GM23248 (cell line): ENCODE measurements at places on chromosomes 2 and 18.

DNA sequence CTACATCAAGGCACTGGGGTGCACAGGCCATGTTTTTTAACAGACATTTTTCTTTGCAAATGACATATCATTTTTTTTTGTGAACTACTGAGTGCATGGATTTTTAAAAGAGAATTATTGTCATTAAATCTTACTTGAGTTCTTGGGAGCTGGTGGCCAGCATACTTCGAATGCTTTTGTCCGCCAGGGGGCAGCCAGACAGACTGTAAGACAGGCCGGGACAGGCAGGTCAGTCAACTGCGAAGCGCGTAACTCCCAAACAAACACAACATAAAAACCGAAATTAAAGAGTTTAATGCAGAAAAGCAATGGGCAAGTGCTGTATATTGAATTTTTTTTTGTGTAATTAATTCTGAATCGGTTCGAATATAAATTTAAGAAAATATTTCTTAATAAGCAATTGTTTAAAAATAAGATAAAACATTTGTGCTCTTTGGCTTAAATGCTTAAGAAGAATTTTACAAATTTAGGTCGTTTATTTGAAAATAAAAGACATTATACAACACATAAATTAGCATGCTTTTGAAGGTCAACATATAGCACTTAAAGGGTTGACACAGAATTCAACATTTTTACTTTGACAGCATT is 142.2 kb upstream of the PXDN start:
- DNase-seq, result peak; percentile 77

DNA sequence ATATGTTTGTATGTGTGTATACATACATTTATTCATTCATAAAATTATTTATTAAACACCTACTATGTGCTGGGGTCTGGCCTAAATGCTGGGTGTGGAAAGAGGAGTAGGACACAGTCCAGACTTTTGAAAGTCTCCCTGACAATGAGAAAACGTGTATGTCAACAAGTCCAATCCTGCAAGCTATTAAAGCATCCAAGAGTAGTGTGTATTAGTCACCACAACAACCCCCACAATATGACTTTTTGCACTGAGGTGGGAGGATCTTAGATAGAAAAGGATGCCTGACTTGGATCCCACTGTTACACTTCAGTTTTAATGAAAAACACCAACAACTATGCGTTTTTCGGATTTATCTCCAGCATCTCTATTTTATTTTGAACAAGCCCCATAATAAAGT is 446.4 kb downstream of the EPHA4 start:
- DNase-seq, result peak; percentile 63

- no peak for DNase-seq
Observed at GRCh38 chr2:155513248-155513647, 814.8 kb downstream of the KCNJ3 start.

DNA sequence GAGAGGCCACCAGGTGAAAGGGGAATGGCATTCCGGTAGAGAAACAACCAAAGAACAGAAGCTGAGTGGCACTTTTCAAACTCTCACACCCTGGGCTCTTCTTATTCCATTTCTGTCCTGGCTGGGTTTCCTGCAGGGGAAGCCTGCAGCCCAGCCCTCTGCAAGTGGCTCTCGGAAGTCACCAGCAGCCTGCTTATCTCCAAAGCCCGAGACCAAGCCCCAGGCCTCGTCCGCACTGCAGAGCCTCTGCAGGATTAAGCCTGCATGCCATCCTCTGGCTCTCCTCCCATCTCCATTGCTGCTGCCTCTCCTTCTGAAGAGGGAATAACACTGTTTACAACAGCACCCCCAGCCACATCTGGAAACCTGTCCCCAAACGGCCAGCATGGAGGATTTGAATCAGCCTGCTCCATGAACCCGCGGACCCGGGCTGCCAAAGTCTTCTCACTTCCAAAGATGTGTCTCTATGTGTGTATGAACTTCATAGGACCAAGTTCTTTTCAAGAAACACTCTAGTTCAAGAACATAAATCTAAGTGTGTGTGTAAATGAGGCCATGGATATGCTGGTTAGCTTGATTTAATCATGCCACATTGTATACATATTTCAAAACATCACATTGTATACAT is 54.2 kb downstream of the DIPK1C start:
- DNase-seq, result no peak

DNA sequence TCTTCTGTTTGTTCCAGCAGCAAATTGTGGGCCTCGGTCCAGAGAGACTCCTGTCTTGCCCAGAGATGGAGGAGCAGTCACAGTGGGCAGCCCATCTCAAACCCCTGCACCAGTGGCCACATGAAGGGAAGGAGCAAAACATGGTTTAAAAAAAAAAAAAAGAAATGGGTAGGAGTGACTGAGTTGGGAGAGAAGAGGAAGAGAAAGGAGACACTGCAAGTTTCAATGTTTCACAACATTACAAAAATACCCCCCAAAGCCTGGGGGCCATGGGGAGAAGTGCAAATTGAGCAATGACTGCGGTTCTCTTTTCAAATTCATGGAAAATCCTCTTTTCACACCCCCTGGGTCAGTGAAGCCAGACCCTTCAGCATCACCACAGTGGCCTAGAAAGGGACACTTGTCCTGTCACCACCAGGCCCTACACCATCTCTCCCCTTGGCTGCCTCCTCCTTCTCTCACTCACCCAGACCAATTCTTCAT is 117.1 kb downstream of the ZFP36L2 start:
- DNase-seq, result no peak

DNA sequence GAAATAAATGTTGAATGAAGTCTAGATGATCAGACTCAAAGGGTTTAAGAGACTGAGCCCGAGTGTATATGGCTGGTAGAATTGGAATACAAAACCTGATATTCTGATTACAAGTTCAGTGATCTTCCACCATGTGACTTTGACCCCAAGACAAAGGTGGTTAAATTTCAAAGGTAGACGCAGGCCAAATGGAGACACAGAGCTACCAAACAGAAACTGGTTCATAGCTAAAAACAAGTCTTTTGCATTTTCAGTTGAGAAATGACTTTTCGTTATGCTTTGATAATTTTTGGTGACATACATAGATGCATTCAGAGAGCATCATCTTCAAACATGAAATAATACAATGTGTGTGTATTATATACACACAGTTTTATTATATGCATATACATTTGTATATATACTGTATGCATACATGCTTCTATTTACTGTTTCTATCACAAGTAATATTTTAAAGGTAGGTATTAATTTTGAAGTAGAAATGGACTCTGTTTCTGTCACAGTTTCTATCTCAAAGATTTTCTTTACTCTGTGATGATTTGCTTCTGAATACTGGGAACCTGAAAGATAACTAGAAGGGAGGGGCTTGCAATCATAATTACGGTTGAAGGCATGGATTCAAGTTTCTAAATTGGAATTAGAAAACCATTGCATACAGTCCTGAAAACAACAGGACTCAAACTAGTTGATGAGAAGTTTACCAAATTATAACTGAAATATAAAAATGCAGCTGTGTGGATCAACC is 142.3 kb downstream of the ABCA12 start:
- DNase-seq, result no peak

DNA sequence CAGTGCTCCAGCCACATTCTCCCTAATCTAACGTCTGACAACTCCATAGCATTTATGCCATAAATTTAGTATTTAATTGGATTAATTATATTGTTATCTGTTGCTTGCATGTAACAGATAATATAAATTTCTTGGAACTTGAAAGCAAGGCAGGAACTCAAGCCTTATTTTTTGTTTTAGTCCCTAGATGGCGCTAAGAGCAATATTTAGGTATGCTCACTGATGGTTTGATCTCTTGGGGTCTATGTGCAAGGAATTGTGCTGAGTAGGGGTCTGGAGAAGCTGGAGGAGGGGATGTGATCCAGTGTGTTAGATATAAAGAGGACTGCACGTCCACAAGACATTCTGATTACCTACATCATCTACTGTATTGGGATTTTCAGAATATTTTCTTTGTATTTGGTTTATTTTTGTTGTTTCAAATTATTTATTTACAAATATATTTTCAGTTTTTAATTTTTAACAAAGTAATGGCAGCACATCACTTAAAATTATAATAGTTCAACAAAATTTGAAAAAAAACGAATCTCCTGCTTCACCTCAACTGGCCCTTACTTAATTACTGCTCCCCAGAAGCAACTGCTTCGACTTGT is 32.8 kb downstream of the KATNAL2 start:
- DNase-seq, result peak; percentile 44

DNA sequence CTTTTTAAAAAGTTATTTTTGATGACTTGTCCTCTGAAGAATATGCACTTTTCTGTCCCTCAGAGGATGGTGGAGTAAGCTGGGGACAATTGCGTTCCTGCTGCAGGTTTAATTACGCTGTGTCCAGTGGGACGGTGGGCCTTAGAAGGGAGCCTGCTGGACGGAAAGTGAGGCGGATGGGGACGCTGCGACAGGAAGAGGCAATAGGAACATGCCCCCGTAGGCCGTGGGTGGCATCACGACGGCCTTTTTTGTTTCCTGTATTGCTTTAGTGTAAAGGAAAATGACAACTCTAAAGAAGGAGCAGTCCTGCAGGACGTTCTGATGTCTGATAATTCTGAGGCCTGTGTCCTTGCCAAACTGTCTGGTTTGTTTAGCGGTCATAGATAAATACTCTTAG is 121.6 kb downstream of the NFATC1 start:
- DNase-seq, result no peak

DNA sequence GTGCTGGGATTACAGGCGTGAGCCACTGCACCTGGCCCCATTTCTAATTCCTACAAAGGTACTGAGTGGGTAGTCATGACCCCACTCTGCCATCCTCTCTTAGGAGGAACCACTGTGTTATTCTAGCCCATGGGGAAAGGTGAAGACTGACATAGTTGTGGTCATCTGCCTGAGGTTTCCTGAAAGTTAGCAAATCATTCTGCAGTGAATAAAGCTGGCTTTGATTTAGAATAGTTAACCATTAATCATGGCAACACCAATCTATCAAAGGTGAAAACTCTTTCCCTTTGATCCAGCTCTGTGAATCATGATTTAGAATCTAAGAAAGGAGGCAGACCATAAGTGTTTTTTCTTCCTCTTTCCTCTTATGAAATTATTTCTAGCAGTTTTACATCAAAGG is 50.8 kb downstream of the SUMO1 start:
- DNase-seq, result no peak

DNA sequence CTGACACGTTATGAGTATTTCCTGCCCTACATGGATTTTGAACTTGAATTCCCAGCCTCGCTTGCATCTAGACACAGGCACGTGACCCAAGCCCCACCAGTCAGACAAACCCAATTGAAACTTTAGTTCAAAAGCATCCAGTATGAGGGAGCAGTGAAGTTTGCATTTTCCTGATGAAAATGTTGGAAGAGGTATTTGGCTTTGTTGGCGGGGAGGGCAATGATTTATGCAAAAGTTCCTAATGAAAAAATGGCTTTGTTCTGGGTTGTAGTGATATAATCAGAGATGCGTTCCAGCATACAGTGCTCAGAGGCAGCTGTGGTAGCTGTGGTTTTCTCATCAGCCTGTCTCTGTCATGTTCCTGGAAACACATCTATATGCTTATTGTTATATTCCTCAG is 36.8 kb upstream of the CPS1 start:
- DNase-seq, result peak; percentile 16

DNA sequence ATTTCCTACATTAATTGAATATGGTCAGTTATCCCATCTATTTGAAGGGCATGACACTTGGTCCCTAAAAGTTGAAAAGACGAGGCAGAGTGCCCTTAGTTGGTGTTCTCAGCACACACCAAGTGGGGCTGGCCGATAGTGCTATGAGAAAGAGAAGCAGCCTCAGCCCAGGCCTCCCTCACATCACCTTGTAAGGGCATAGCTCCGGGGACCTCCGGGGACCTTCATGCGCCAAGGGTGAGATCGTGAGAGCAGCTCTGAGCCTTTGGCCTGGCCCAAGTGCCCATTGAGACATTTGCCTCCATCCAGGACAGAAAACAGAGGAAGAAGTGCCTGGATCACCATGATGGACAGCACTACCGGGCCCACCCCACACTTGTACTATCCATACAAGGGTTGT is 244.3 kb upstream of the COPS8 start:
- no peak for DNase-seq

DNA sequence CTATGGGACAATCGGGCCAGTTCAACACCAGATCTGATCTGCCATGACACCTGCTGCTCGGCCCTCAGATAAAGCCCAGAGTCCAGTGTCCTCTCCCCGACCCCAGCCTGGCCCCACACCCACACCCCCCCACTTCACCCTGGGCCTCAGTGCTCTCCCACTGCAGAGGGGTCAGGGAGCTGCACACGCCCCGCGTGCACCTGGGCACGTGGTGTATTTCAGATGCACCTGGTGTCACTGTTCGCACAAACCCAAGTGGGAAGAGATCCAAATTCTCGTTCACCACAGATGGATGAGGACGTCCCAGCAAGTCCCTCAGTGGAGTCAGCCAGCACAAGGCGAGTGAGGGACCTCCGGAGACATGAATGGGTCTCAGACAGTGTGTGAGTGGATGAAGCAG is 161.3 kb downstream of the RTP5 start:
- DNase-seq, result no peak

DNA sequence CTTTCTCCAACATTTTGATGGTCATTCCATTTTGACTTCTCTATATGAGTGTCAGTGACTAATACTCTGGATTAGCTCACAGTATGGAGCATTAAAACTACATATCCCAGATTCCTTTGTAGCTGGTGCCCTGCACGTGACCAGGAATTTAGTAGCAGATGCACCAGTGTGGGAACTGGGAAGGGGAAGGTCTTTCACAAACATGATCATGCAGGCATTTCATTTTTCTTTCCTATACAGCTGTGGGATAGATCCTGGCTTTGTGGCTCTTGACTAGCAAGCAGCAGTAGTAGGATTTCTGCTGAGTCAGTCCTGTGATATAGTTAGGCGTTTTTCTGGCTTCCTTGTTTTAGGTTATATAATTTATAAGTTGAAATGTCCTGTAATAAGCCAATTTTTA is 971.0 kb upstream of the CDH2 start:
- peak; percentile 62 for DNase-seq

GRCh38 chr2:150486539-150487484 is 655 bp downstream of the RND3 start:
- peak; percentile 69 for DNase-seq

DNA sequence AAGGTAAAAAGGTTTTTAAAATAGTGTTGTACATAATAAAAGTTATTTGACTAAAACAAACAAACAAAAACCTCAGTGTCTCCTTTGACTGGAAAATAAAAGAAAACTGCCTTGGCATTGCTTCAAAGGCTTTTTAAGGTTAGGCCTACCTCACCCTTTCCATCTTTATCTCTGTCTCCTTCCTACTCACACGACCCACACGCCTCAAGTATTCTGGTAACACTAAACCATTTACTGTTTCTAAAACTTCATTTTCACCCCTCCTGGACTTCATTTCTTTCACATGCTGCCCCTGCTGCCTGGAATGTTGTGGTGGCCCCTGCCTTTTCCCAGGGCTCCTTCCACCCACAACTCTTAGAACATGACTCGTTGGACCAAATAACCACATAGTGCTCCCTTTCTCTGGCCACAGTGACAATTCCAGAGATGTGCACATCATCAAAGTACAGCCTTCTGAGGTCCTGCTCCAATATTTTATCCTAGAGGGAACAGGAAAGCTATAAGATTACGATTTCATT is 54.0 kb downstream of the ERBB4 start:
- peak; percentile 31 for DNase-seq

DNA sequence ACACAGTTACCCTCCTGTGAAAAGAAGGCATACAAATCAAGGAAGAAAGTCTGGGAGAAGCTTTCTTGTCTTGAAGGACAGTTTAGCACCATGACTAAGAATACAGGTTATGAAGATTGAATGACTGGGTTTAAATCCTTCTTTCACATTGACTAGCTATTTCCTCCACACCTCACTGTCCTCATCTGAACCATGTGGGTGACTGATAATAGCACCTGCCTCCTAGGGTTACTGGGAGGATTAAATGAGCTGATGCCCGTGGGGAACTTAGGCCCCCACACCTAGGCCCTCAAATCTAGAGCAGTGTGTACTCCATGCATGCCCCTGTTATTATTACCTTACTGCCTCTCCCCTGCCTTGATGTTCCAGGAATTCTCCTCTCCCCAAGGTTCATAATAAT is 202.9 kb downstream of the FBXO15 start:
- no peak for DNase-seq
